ENCODE measurements at places on chromosomes 1 and 21. TPM values are rescaled to one million over a fixed set of nuclear protein-coding genes. Genes with fewer than 3 reads are reported as not detected.

Gene CFAP74
- total RNA-seq, result 0.25 TPM

Gene RAB29
- total RNA-seq, result 29.4 TPM

Gene TNFRSF14
- total RNA-seq, result 135 TPM

Gene LIN28A
- total RNA-seq, result not detected

Gene RHD
- total RNA-seq, result not detected

Gene SPRR3
- not detected for total RNA-seq

Gene SLC9C2
- not detected for total RNA-seq

Gene MASP2
- not detected for total RNA-seq

Gene DLGAP3
- 0.66 TPM for total RNA-seq

Gene INTS3
- total RNA-seq, result 52.0 TPM

Gene CYP4Z1
- total RNA-seq, result not detected

Gene C1orf116
- total RNA-seq, result not detected

Gene LRRC3
- total RNA-seq, result 2.7 TPM

Measured in activated CD4-positive, alpha-beta T cell treated with anti-CD3 and anti-CD28 coated beads for 36 hours (primary cell).